ENCODE measurements at places on chromosomes 1 and 21.

DNA sequence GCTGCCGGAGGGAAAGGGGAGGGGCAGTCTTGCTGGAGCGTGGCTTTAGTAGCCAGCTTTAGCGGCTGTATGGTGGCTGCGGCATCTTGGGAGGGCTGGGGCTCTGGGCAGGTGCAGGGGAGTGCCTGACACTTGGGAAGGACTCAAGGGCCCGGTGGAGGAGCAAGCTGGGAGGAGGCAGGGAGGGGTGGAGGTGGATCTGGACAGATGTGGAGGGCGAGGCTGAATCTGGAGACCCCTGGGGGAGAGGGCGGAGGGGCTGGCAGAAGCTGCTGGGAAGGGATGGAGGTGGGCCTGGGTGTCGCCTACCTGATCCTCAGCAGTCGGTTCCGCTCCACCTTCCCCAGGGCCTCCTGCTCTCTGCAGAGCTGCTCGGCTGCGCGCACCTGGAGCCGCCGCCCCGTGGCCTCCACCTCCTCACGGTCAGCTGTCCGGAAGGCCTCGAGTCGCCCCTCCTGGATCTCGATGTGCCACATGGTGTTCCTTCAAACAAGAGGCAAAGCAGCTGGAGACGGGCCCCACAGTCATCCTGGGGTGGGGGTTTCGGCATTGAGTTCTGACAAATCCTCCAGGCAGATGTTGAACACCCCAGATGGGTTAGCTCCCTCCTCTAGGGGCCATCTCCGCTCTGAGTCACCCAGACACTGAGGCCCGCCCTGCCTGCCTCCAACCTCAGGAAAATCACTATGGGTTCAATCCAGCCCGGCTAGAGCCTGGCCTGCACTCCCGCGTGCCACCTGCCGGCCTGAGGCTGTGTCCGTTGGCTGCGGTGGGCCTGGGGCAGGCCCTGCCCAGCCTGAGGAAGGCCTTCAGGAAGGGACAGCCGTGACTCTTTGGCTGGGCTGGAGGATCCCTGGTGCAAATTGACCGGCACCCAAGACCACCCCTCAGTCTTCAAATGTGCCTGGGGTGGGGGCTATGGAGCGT, 29.6 kb downstream of the CFAP74 start:
- DNase-seq: no peak

DNA sequence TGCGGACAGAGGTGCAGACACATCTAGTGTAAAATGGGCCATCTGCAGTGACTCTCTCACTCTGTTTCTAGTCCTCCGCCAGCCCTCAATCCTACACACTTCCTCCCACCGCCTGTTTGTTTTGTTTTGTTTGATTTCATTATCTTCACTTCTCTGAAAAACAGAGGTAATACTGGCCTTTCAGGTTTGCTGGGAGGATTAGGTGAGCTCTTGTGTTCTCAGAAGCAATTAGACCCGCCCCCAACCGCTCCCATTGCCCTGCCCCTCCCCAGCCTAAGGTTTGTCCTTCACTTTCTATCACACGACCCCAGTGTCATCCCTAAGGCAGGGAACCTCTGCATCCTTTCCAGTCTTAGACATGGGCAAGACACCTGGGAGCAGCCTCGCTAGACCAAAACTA, 43.2 kb upstream of the TACSTD2 start:
- DNase-seq: no peak

- DNase-seq: no peak
Observed at GRCh38 chr1:172236958-172237357, 183.5 kb upstream of the C1orf105 start.

- DNase-seq: no peak
Observed at GRCh38 chr1:43309405-43310025, 8.7 kb downstream of the TIE1 start.

GRCh38 chr1:224201853-224202252, 18.8 kb downstream of the DEGS1 start:
- no peak for DNase-seq

DNA sequence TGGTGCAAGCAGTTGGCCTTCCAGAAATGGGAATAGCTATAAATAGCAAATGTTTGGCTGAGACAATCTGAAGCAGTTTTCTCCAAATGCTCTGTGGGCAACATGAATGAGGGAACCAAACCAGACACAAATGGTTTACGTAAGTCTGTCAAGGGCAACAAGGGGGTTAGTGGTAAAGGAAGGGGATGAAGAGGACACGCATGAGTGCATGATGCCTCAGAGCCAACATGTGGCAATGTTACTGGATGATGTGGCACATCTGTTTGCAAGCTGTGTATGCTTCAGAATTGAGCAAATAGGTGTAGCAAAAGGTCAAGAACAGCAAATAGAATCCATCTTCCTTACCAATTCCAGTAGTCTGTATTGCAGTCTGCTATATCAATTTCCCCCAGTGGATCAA, 76.3 kb upstream of the LMO4 start:
- DNase-seq: no peak

GRCh38 chr1:167820684-167821355, 93.1 kb downstream of the ADCY10 start:
- DNase-seq: no peak

- DNase-seq: no peak
Observed at GRCh38 chr21:36917471-36918158, 48.9 kb downstream of the HLCS start.

DNA sequence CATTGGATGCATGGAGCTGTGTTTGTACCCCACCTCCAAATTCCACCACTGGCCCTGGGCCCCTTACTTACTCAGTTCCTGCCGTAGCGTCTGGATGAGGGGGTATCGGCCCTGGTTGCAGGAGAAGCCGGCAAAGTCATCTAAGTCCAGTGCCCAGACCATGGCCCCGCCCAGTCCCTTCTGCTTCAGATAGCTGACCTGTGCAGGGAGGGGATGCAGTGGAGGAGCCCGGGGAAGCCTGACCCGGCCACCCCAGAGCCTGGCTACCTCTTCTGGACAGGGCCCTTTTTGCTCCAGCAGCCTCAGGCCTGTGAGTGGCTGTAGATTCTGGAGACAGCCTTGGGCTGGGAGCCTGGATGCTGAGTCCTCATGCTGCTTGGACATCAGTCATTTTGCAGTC, 11.8 kb downstream of the CHIT1 start:
- DNase-seq: no peak

GRCh38 chr1:26705788-26706311, 10.0 kb downstream of the ARID1A start:
- DNase-seq: peak; percentile 29

DNA sequence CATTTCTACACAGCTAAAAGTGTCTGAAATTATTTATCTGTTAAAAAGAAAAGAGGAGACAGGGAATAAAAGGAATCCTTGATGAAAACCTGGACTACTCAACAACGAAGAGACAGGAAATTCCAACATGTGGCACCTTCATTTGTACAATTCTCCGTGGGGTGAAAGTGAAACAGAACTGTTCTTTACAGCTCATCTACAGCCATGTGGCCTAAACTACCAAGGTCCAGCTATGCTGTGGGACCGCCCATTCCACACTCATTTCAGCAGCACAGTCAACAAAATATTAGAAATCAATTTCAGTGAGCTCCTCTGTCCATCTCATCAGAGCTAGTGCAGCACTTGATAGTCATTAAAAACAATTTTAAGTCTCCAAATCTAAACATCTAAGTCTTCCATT, 44.0 kb downstream of the UBR4 start:
- DNase-seq: no peak

DNA sequence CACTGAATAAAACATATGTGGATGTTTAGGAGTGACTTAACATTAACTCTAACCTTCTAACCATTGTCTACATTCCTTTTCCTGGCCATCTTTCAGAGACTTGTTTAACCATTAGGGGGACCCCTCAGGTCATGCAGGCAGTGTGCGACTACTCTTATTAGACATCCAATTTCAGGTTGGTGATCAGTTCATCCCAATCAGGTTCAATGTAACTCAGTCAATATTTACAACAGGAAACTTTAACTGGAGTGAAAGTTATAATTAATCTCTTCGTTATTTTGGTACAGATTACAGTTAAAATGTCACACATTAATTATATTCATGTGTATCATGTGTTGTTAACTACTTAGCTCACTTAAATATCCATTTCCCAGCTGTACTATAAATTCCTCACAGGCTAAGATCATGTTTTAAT, 68.8 kb upstream of the RGS1 start:
- no peak for DNase-seq

DNA sequence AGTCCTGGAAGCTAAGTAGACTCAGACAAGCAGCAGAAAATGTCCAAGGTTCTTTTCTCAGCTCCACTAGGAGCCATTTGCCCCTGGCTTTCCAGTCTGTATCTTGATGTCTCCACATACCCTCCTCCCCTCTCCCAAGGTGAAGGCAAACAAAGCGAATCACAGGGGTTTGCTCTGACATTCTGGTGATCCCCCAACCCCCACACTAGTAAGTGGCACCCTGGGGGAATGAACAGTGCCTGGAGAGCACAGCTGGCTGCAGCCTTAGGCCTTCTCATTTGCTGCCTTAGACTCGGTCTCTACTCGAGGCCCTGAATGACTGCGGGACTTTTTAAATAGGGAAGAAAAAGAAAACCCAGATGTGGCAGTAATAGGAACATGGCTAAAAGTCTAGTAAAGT, 15.3 kb downstream of the ERI3 start:
- no peak for DNase-seq

- DNase-seq: no peak
Observed at GRCh38 chr21:40041446-40041845, 174.2 kb downstream of the PCP4 start.

DNA sequence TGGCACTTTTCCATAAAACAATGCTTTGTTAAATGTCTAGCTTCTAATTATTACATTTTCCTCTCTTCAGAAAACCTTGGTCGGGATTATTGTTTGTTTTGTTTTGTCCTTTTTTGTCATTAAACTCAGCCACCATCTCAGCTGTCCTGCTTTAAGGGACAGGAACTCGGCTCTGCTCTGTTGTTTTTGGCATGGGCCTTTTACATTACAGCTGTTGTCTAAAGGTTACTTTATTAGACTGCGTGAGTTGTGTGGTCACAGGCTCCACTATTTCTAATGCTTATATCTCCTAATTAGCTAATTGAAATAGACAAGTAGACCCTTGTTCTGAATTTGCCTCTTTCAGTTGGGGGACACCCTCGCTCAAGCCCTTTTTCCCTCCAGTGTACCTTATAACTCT, 1.6 kb downstream of the PALMD start:
- no peak for DNase-seq

DNA sequence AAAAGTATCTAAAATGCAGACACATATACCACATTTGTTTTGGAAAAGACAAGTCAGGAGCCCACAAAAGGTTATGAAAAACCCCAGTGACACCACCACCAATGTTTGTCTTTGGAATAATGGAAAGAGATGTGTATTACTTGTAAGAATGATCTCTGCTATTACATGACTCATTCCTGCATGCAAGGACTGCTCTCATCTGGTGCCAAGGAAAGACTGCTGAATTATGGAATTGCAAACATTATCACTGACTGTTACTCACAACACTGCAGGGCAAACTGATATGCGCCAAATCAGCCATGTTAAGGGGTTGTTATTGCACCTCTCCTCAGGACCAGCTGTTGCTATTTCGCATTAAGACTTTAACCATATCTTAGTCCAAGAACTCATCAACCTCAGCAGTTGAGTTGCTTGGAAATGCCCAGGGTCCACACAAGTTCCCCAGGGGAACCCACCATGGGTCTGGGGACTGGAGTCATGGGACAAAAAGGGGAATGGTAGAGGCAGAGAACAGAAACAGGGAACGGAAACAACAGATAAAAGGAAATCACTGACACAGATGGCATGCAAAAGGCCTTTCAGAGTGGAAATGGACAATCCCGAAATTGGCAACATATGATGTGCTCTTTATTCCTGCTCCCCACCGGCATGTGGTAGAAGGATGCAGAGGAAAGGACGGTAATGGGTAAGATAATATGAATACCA, 34.4 kb downstream of the CAPZB start:
- peak; percentile 54 for DNase-seq

DNA sequence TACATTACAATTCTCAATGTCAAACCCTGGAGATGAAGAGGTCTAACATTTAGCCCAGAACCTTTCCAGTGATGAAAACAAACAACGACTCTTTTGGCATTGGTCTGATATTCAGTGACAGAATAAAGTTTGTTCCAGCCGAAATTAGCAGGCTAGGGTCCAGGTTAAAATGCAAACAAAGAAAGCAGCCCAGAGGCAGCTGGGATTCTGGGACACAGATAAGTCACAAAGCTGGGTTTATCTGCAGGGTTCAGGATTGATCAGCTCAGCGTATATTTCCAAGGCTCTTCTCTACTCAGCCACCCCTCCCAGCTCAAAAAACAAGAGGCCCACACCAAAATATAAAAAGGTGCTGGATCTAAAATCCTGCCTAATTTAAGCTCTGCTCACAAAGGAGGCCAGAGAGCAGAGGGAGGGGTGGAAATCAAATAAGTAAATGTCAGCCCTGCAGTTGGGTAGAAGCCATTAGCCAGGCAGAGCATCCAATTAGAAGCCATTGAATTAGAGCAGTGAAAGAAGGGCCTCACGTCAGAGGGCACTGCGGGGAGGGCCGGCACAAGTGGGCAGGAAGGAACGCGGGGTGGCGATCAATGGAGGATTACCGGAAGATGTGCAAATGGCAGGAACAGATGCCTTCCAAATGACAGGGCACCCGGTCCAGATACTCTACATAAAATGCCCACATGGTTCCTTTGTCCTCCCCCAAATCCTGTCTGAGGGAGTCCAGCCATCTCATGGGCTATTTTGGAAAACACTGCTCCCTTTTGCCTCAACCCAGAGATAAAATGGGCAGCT, 3.2 kb upstream of the KLHDC8A start:
- no peak for DNase-seq

DNA sequence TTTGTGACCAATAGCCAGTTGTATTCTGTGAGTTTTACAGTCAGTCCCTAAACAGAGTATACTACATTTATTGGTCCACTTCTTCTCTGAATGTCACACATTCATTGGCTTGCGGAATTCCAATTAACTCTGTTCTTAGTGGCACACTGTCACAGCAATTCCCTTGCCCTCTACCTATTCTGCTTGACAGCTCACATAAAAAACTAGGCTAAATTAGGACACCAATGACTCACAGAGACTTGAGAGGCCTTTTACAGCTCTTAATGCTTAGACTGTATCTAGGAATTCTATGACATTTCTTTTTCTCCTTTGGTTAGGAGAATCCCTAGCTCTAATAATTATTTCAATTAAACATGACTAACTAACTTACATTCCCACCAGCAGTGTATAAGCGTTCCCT, 104.1 kb downstream of the NEGR1 start:
- no peak for DNase-seq

- no peak for DNase-seq
Observed at GRCh38 chr1:154759196-154759595, 110.9 kb downstream of the KCNN3 start.
